ENCODE measurements at places on chromosomes 6 and 20.

DNA sequence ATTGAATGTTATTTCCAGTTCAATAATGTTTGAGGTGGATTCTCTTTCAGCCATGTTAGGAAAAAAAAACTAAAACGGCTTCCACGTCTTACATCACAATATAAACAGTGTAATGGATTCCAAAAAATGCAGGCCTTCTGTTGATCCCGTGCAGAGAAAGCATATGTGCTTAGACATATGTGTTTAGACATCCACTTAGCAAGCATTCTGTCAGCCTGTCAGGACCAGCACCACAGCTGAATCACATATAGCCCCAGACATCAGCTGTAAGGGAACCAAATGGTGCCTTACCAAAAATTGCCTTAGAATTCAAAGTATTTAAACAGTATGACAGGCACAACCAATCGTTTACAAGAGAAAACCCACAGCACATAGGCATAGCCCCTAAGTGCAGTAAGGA, 304.9 kb downstream of the EYA4 start:
- no peak for DNase-seq

DNA sequence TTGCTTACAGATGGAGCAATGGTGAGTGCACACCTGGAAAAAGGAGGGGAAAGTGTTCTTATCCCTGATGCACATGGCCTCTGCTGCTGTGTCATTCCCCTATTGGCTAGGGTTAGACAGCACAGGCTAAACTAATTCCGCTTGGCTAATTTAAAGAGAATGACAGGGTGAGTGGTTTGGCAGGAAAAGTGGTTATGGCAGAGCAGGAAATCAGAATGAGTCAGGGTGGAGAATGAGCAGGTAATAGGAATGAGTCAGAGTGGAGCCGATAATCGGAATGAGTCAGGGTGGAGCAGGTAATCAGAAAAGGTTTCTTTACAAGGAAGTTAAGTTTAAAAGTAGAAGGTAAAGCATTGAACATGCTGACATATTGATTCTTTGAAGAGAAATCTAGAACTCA, 355.5 kb upstream of the HTR1E start:
- DNase-seq: no peak

GRCh38 chr20:44181611-44182010, 5.4 kb downstream of the JPH2 start:
- no peak for DNase-seq

DNA sequence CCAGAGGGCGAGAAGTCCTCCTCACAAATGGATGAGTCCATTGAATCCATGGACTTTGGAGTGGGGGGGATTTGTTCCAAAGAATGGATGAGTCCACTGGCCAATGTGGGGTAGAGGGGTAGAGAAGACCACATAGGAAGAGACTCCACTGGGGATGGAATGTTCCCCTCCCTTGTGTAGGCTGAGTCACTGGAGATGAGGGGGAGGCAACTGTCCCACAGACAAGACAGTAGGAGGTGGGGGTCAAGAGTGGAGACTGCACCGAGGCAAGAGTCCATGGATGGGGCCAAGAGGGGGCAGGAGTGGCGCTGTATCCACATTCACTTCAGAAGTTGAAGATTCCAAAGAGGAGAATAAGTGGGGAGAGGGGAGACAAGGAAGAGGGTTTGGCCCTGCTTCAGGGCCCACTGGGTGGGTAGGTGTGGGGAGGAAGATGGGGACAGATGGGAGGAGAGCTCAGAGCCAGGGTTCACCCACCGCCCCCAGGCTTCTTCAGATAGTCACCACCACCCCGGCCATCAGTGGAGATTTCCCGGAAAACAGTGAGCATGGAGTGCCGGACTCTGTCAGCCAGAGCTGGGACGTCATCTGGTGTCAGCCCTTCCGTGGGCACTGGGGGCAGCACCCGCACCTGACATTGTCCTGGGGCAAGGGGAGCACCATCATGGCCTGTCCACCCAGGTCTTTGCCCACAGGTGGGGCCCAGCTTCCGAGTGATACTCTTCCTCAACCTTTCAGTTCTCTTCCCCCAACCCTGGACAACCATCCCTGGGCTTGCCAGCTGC, 4.6 kb downstream of the EGFL8 start:
- DNase-seq: no peak

DNA sequence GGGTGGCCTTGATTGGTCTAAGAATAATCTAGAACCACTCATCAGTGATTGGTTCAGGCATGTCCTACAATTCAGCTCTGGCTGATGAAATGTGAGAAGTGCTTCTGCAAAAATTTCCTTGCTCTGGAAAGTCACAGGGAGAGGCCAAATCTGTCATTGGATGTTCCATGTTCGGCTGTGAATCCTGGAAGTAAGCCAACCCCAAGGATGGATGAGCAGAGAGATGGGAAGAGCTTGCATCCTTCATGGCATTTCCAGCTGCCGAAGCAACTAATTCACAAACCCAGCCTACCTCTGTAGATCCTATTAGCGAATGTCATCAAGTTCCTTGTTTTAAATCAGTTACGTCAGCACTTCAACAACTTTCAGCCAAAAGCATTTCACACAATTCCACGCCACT, 187.2 kb upstream of the SOX4 start:
- DNase-seq: no peak

DNA sequence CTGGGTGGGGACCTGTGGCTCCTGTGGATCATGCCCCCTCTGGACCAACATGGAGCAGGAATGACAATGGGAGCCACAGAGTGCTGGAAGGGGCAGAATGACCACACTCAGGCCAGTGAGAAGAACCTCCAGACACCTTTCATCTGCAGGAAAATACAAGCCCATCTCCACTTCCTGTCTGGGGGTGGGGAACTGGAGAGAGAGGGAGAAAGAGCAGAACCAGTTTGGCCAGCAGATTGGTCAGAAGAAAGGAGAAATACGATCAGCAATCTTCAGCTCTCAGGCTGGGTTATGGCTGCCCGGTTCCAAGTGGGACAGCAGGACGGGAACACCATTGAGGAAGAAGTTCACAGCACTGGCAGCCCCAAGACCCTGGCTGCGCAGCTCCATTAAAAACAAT, 37.0 kb downstream of the BMP7 start:
- no peak for DNase-seq

- DNase-seq: no peak
Observed at GRCh38 chr6:133887156-133887879, 1.6 kb upstream of the TCF21 start.

GRCh38 chr20:48898896-48899530, 22.5 kb upstream of the ARFGEF2 start:
- DNase-seq: no peak

DNA sequence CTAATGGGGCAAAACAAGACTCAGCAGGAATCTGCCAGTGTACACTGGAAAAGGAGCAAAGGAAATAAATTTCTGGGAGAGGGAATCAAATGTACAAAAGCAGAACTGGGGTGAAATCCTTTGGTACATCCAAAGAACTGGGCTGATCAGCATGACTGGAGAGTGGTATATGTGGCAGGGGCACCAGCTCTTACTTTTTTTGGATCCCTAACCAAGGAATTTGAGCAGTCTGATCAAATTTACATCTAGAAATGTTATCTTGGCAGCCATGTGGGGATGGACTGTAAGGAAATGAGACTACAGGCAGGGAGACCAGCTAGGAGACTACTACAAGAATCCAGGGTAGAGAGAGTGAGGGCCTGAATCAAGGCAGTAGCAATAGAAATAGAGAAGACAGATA, 1.2 kb upstream of the ZSCAN31 start:
- no peak for DNase-seq

DNA sequence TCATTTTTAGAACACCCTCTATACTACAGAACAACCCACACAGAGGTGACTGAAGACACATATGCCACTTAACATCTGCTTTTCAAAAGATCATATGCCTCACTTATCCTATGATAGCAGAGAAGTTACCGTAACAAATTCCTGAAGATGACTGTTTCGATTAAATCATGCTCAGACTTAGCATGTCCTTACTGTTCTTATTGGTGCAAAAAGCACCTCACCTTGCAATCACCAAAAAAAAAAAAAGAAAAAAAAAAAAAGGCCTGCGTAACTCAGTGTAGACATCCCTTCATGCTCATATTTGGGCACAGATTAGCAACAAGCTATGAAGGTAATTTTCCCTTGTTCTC, 17.7 kb upstream of the DST start:
- no peak for DNase-seq

DNA sequence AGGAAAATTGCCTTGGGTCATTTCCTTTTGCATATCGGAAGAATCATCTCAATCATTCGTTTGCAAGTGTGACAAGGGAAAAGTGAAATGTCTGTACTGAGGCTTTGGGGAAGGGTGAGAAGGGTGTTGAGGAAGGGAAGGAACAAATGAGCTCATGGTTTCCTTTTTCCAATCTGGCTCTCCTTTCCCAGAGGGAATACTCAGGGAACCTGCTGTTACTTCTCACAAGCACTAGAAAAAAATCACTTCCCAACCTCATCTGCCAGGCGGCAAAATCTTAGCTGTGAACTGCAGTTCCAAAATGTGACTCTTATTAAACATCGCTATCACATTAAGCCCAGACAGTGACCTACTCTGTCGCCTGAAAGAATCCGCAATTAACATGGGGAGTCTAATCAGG, 258.1 kb downstream of the ZNF217 start:
- no peak for DNase-seq

DNA sequence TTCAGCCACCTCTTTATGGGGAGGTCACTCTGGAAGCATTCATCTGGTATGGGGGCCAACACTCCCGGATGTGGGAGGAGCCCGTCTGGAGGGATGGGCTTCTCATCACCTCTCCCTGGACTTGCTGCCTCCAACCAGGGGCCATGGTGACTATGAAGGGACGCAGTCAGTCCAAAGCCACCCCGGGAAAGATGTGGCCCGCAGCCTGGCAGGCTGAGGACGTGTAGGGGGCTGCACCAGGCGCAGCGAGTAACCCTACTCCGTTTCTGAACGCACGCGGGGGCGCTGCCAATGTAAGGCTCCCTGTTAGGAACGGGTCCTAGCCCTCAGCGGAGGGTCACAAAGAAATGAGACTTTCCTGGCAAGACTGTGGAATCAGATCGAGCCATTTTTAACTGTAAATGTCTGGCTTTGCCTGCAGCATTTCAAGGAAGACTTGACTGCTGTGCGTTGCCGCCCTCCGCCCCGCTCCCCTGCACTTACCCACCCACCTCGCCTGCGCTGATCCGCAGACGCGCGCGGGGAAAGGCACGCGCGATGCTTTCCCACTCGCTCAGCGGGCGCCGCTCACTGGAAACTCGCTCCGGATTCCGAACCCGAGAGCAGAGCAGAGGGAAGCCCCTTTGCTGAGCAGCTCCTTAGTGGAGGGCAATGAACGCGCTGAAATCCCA, 55.1 kb downstream of the IL20RA start:
- no peak for DNase-seq

GRCh38 chr20:18669241-18670019, 81.6 kb downstream of the DTD1 start:
- no peak for DNase-seq

DNA sequence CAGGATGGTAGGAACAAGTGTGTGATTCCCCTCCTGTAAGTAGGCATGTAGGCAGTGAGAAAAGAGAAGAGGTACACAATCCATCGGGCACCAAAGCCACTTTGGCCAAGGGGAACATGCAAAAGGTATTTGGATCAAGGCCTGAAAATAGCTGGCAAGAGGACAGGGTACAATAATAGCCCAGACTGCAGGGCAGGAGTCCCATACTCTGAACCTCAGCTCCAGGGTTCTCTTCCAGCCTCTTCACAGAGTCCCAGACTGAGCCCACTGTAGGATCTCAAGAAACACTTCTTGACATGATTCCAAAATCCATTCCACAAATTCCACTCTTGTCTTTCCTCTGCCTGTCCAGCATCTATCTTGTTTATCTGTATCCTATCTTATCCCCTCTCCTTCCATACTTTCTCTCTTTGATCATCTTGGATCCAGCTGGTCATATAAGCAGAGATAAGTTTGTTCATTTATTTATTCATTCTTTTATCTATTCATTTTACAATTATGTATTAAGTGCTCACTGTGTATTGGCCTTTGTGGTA, 19.7 kb downstream of the ACSS2 start:
- peak; percentile 52 for DNase-seq

- DNase-seq: peak; percentile 25
Observed at GRCh38 chr6:89599727-89600126, 38.8 kb downstream of the LYRM2 start.

GRCh38 chr6:40640599-40641227, 53.5 kb upstream of the LRFN2 start:
- DNase-seq: no peak

- DNase-seq: no peak
Observed at GRCh38 chr6:134340179-134340975, 22.5 kb upstream of the SGK1 start.

DNA sequence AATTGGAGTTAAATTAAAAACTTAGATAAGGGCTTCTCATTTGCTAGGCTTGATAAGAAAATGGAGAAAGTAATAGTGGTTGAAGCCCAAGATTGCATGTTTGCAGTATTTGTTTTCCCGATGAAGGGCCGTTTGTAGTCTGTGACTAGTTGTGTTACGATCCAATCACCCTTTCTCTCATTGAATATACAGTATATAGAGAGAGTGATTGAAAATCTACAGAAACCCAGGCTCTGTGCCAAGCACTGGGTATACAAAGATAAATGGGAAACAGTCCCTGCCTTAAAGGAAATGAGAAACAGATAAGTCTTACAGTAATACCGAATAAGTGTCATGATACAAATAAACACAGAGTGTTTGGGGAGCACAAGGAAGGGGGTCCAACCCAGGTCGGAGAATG, 55.2 kb upstream of the CDKAL1 start:
- no peak for DNase-seq

GRCh38 chr6:56671651-56672461, 29.2 kb upstream of the DST start:
- DNase-seq: no peak

GRCh38 chr20:2753461-2754040, 46.9 kb downstream of the CPXM1 start:
- no peak for DNase-seq

DNA sequence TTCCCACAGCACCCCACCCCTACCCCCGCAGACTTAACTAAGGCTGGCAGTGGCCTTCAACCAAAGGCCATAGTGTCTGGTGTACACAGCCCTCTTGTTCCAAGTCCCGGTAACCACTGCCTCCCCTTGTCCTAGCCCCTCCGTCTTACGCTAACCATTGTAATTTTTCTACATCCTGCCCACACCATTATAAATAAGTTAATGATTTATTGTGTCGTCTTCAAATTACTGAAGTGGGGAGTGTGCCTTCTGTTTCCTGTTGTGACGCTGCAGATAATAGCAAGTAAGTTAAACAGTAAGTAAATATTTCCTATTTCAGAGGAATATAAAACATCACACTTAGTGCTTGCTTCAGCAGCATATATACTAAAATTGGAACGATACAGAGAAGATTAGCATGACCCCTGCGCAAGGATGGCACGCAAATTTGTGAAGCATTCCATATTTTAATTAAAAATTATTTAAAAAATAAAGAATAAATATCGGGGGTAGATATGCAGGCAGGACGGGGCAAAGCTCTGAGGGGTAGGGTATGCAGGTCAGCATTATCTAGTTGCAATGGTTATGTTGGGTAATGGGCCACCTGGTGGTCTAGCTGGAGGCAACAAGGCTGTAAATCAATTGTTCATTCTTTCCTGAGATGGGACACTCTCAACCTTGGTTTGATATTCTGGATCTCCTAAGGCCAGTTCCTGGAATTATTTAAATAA, 15.1 kb downstream of the SRSF6 start:
- DNase-seq: no peak

Data from heart left ventricle (tissue), 16 donors.